Pulmonary artery endothelial cell (primary cell): ENCODE measurements at places on chromosomes 13 and 19. TPM values are rescaled to one million over a fixed set of nuclear protein-coding genes. Genes with fewer than 3 reads are reported as not detected.

FGF22 gene
- 0.07 TPM in 1 of 2 replicates, not detected in the other for total RNA-seq

ZNF813 gene
- total RNA-seq, result 3.0 and 7.4 TPM in 2 replicates

MAB21L1 gene
- total RNA-seq, result under 0.01 TPM in 1 of 2 replicates, not detected in the other

CGB2 gene
- total RNA-seq, result not detected in 2 replicates

NLRP7 gene
- not detected in 2 replicates for total RNA-seq

NLRP11 gene
- not detected in 2 replicates for total RNA-seq

RPS15 gene
- 343 and 371 TPM in 2 replicates for total RNA-seq

ZNF177 gene
- total RNA-seq, result 0.40 and 1.4 TPM in 2 replicates

FLT1 gene
- total RNA-seq, result 48.0 and 110 TPM in 2 replicates

ANGPTL8 gene
- total RNA-seq, result not detected in 2 replicates

KCNN1 gene
- total RNA-seq, result under 0.01 TPM in 1 of 2 replicates, not detected in the other

CGB8 gene
- total RNA-seq, result not detected in 2 replicates

ZNF529 gene
- 6.7 and 8.7 TPM in 2 replicates for total RNA-seq

GJB2 gene
- 0.14 TPM in 1 of 2 replicates, not detected in the other for total RNA-seq

DNA sequence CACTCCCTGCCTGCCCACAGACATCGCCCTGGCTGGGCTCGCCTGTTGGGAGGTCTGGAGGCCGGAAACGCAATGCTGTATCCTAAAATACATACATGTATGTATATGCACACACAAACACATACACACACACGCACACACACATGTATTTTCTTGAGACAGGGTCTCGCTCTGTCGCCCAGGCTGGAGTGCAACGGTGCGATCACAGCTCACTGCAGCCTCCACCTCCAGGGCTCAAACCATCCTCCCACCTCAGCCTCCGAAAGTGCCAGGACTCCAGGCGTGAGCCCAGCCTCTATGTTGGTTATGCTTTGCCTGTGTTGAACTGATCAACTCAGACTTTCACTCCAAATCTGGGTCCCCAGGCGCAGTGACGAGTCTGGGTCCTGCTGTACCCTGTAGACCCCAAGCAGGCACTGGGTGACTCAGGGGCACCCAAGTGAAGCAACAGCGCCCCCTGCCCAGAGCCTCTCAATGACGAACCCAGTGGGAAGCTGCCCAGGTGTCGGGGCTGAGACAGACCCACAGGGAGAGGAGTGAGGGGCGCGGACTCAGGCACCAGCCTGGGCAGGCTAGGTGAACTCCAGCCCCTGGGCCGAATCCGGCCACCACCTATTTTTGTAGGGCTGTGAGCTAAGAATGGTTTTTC is 27.4 kb upstream of the CACTIN start:
- DNase-seq, result no peak

GRCh38 chr13:104648291-104648690 is 1582.1 kb upstream of the SLC10A2 start:
- DNase-seq, result no peak

GRCh38 chr19:33343301-33343700 is 30.2 kb upstream of the CEBPG start:
- DNase-seq, result no peak

DNA sequence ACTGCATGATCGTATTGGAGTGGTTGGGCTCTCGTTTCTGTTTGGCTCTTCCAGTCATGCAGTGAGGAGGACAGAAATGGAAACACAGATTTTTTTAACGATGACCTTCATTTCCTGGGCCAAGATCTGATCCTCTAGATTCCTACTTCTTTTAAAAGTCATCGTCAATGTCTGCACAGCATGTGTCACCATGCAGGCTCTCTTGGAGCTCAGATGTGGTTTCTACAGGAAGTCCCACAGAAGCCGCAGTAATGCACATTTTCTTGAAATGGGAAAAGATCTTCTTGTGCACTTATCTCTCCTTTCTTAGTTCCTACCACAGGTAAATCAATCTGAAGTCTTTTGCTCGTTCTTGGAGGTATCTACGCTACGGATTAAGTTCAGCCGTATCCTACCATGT is 626.9 kb downstream of the EFNB2 start:
- no peak for DNase-seq

GRCh38 chr13:113117335-113117872 is 5.2 kb upstream of the F10 start:
- DNase-seq, result no peak

DNA sequence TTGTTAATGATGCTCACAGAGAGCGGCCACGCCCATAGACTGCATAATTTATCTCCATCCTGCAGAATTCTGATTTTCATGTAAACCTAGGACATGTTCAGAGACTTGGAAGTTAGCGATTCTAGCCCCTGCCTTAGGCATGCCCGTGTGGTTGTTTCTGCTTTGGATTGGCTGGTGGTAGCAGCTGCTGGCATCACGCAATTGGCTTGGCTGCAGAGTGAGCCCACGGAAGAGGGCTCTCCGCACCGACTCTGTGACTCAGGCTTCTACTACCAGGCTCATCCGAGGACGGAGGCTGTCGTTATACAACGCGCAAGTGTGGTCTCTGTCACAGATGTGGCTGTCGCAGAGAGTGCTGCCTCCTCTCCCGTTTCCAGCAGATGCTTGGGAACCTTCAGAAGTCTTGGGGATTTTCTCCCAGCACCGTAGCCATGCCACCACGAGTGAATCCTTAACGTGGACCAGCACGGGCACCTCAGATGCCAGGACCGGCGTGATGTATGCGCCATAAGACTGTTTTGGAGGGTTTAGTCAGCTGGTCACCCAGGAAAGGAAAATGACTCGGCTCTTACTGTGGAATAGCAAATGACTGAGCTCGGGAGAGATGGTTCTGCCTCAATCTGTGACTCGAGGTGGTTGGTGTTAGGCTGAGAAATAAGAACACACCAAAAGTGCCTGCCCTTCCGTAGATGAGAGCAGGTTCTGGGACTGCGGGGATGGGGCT is 61.0 kb upstream of the F7 start:
- DNase-seq, result no peak

- DNase-seq, result no peak
Observed at GRCh38 chr19:39263912-39264305, 4.3 kb upstream of the IFNL2 start.

- DNase-seq, result no peak
Observed at GRCh38 chr19:39296055-39296645, at the start of gene IFNL1. Gene IFNL1, plus strand, starts transcription at chr19:39296407. Its CDS starts 15 bp downstream, at chr19:39296422.

- no peak for DNase-seq
Observed at GRCh38 chr19:46049597-46049996, 8.8 kb upstream of the IGFL4 start.

GRCh38 chr13:31908696-31909411 is 122.7 kb upstream of the FRY start:
- no peak for DNase-seq

- no peak for DNase-seq
Observed at GRCh38 chr13:68550330-68550729, 1320.2 kb upstream of the PCDH9 start.

DNA sequence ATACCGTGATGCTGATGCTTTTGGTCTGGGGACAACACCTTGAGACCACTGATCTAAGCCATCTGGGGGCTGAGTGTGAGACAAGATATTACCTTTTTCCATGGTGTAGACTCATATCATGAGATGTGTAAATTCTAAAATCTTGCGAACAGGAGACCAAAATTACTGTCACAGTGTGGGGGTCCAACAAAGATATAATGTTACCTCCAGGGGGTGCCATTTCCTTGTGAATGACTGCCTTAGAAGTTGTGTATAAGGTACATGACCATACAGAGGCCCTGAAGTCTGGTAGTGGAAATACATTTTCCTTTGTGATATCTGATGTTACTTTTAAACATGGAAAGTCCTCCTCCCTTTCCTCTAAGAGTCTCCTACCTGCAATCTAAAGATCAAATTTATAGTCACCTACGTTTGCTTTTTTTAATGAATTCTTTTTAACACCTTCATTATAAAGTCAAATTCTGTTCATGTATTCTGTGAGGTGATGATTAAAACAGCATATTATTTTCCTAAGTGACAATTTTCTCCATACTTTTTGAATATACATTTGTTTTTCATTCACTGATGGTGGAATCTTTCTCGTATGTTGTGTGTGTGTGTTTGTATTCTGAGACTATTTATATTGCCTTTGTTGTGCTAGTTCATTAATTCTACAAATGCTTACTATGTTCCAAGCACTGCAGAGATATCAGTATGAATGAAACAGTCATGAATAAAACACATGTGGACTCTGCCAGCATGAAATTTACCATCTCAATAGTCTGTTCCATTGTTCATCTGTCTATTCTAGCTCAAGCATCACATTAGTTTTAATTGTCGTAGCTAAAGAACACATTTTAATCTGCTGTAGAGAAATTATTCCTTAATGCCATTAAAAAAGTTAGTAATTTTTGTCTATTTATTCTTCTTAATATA is 113.7 kb downstream of the RFC3 start:
- peak; percentile 15 for DNase-seq

DNA sequence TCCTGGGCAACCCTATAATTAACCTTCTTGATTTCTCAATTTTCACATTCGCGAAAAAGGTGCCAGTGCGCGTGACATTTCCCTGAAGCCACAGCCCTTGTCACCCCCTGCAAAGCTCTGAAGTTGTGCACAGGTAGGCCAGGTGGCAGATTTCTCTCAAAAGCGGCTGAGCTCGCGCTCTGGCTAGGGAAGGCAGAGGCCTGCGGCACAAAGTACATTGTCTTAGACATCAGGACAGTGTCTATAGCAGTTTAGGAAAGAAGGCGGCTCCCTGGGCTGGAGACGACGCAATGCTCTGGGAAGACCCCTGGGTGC is 42.9 kb upstream of the ZNF14 start:
- no peak for DNase-seq

- no peak for DNase-seq
Observed at GRCh38 chr19:50759886-50760285, 10.4 kb upstream of the GPR32 start.

- no peak for DNase-seq
Observed at GRCh38 chr13:75480671-75481175, 1.2 kb downstream of the TBC1D4 start.

GRCh38 chr13:40974460-40975407 is 44.4 kb downstream of the ELF1 start:
- DNase-seq, result no peak

DNA sequence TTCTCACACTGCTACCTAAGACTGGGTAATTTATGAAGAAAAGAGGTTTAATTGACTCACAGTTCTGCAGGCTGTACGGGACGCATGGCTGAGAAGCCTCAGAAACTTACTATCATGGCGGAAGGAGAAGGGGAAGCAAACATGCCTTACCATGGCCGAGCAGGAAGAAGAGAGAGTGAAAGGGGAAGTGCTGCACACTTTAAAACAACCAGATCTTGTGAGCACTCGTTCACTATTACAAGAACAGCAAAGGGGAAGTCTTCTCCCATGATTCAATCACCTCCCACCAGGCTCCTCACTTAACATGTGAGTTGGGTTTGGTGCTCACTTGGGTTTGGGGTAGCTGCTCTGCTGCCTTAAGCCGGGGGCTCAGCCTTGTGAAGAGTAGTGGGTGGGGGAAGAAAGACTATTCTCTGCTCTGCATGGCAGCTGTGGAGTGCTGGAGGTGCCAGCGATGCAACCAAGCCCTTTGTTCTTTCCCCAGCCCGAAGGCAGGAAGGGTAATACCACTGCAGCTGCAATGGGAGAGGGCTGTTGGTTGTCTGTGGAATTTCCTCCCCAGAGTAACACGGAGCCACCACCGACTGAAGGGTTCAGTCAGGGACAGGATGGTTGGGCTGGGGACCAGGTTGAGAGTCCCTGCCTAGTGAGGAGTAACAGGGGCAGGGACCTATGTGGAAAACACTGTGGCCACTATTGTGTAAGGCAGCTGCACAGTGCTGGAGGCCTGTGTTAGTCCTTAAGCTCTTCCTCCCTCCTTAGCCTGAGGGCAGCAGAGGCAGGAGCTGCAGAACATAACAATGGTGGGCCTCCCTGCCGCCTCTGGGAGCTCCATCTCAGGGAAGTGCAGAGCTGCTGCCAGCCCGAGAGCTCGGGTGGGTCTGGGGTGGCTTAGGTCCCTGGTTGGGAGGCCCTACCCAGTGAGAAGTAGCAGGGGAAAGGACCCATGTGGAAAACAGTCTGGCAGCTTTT is 1262.5 kb downstream of the EFNB2 start:
- no peak for DNase-seq

DNA sequence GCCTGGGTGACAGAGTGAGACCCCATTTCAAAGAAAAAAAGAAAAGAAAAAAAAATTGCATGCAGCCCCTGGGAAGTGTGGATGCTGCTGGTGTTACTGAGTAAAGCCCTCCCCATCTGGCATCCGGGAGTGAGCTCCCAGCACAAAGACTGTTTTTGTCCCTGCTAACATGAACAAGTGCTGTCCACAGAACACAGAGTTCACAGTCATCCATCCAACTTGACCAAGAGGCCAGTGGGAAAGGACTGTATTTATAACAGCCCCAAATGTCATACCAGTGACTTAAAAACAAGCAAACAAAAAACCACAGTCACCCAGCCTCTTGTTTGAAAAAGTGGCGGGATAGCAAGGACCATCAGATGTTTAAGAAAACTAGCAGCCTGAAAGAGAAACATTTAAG is 10.8 kb downstream of the FBXO17 start:
- DNase-seq, result no peak

- peak; percentile 74 for DNase-seq
Observed at GRCh38 chr19:19320361-19321140, at the start of the genes MAU2 and SUGP1. Gene MAU2, plus strand, starts transcription at chr19:19320829. Its CDS starts 31 bp downstream, at chr19:19320860. Gene SUGP1, minus strand, starts transcription at chr19:19320509. Its CDS starts 13 bp downstream, at chr19:19320496.

DNA sequence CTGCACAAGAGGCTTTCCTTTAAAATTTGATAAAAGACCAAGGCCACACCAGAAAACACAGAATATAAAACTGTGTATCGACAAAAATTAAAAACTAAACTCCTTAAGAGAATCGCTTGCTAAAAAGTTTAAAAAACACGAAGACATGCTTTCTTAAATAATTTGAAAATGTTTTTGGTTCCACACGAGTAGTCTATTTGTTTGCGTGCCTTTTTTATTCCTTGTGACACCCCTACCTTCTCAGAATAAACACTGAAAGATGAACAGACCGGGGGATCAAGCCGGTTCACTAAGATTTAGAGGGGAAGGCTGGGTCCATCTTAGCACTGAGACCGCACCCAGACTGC is 256.4 kb upstream of the STARD13 start:
- no peak for DNase-seq

GRCh38 chr13:40016953-40017660 is 361.6 kb downstream of the COG6 start:
- DNase-seq, result no peak

GRCh38 chr13:43005460-43006236 is 13.6 kb upstream of the EPSTI1 start:
- DNase-seq, result no peak

- no peak for DNase-seq
Observed at GRCh38 chr13:41111454-41111853, 21.1 kb downstream of the KBTBD6 start.

DNA sequence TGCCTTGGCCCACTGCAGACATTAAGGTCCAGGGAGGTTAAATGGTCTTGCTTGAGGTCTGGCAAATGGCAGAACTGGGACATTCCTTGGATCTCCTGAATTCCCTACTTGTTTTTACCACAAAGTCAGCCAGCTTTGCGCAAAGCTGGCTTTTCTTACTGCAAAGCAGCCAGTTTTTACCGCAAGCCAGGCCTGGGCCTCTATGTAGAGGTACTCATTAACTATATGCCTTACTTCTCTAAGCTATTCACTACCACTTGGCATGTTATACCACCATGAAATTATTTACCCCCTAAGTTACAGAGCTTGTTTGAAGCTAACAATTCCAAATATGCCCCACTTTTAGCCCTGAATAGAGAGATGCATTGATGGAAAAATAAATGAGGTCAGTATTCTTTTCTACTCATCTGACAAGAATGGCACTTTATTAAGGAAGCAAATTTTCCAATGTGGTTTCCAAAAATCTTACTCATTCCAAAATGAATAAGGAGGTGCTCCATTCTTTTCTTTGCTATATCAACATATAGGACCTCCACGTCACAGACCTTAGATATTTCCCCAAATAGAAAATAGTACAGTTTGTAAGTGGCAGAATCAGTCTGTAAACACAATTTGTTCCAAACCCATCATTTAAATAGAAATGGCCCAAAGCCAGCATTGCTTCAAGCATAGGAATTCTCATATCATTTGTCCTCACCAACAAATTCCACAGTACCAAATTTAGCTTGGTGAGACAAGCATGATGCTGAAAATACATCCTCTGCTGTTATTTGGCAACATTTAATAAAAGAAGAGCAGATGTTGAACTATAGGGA is 143.9 kb upstream of the TSC22D1 start:
- DNase-seq, result no peak
